ENCODE measurements at places on chromosomes 1 and 21.

DNA sequence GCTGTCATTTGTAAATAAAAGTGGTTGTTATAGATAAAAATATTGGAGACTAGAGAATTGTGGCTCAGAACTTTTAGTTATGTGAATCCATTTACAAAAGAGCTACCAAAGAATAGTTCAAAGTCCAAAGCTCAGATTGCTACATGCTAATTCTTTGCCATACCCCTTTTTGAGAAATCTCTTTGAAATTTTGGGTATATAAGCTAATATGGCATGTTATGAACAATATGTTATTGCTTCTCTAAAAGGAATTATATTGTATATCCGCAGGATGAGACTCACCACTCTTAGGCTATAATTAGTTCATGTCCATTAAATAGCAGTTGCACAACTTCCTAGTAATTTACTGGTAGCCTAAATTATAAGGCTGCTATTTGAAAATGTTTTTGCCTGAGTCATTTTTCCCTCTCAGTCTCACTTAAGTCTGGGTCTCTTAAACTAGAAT, 178.0 kb downstream of the ZNF281 start:
- no peak for DNase-seq

- DNase-seq: no peak
Observed at GRCh38 chr1:17762313-17762712, 7.2 kb downstream of the ACTL8 start.

- no peak for DNase-seq
Observed at GRCh38 chr1:50605186-50605875, 182.1 kb upstream of the DMRTA2 start.

GRCh38 chr1:244154508-244154871, 103.4 kb downstream of the ZBTB18 start:
- no peak for DNase-seq

DNA sequence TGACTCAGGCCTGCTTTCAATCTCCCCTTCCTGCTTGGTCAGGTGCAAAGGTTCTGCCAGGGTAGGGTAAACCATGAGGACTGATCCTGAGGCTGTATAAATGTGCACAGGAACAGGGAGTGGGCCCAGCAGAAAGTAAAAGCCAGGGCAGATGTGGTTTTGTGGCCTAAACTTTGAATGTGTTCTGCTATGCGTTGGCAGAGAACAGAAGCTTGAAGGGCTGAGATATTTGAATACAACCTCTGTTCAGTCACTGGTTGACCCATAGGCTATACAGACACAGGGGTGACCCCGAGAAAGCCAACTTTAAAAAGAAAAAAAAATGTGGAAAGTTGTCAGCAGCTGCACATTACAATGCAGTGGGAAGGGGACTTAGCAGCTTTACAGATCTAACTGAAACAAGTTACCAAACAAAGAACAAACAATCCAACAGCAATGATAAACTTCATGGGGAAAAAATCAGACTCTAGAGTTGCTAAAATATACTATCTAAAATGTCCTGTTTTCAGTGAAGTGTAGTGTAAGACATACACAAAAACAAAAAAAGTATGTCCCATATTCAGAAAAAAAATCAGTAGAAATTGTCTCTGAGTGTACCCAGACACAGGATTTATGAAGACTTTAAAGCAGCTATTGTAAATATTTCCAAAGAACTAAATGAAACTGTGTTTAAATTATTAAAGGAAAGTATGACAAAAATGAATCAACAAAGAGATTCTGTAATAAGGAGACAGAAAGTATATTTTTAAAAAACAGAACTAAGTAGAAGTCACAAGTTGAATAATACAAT, 216.1 kb downstream of the RPS6KC1 start:
- DNase-seq: no peak

DNA sequence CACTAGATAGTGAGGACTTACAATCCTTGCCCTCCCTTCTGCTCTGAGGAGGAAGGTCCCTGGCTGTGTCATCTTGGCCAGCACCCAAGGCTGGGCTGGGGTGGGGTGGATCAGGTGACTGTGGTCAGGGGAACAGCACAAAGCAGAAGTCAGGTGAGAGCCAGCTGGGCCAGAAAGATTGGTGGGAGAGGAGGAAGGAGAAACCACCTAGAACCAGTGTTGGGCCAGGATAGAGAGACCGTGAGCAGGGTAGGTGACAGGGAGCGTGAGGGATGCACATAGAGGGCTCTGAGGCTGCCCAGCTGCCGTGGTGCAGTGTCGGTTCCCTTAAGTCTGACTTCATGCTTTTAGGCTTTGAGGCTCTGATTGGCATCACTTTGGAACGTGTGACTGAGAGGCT, 22.7 kb downstream of the NCF2 start:
- no peak for DNase-seq

GRCh38 chr21:41612674-41613532, 104.9 kb upstream of the TMPRSS2 start:
- DNase-seq: no peak

DNA sequence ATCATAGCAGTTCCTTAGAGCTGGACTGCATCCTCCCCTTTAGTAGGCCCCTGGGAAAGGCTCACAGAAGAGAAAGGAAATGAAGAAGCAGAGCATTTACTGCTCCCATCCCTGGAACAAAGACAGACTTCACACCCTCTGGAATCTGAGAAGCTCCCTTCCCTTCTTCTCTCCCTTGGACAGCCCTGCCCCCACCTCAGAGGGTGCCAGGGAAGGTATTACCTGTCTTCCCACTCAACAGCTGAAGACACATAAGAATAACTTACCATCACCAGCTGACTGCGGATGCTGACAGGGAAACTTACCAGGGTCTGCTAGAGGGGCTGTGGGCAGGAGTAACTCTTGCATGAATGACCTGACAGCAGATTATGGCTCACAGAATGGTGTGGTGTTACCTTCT, 14.1 kb upstream of the FAAH start:
- DNase-seq: no peak

DNA sequence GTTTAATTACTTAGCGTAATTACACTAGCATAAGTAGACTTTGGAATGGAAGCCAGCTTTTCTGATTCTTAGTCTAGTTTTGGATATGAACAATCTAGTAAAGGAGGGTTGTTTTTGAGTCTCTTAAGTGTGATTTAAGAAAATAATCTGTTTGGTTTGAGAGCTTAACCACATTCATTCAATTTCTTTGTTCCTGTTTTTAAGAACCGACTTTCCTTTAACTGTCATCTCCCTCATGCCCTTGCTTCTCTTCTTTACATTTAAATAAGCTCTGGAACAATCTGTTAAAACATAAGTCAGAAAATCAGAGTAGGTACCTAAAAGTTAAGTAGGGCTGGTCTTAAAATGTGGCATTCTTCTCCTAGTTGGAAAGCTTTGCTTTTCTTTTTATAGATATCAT, 27.7 kb downstream of the CDC42 start:
- DNase-seq: no peak

DNA sequence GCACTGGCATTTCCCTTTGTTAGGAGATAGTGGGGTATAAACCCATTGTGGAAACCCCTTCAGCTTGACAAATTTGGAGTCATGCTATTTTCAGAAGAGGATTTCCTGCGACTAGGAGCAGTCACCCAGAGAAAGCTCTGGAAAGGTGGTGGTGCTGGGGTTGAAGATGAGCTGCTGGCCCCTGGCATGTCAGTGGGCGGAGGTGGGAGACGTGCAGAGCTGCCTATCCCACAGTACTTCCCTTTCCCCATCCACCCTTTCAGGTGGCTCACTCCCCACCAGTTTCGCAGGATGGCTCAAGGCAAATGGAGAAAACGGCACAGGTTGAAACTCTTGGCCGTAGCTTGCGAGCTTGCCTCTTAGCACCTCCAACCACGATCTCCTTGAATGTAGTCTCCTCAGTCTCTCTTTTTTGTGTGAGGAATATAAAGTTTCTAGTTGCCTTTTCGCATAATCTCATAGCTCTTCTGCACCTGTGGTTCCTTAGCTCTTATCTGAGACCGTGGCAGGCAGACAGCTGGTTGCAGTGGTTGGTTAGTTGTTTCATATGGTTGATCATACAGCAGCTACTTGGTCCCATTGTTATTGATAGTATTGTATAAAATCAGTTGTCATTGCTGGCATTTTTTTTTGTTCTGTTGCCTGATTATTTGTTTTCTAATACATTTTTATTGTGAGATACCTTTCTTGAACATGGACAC, 48.2 kb downstream of the ADARB1 start:
- DNase-seq: no peak

DNA sequence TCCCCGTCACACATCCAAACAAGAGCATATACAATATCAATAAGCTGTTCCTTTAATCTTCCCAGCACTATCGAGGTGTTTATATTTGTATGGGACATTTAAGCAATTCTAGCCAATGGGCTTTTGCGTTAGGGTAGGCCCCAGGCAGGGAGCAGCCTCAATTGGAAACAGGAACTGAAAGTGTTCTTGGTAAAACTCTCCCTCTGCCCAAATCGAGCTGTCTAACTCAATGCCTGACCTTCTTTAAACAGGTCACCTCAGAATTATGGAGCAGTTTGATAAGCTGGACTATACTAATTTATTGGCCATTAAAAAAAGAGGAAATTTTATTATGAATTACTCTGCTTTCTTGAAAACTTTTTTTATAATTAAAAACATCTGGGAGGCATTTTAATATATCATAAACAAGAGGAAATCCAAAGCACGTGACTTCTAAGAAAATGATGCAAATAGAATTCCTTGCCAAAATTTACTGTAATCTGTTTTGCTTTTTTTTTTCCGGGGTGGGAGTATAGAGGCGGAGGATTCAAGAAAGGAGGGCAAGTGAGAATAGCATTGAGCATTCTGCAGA, 498.1 kb downstream of the LMO4 start:
- no peak for DNase-seq

DNA sequence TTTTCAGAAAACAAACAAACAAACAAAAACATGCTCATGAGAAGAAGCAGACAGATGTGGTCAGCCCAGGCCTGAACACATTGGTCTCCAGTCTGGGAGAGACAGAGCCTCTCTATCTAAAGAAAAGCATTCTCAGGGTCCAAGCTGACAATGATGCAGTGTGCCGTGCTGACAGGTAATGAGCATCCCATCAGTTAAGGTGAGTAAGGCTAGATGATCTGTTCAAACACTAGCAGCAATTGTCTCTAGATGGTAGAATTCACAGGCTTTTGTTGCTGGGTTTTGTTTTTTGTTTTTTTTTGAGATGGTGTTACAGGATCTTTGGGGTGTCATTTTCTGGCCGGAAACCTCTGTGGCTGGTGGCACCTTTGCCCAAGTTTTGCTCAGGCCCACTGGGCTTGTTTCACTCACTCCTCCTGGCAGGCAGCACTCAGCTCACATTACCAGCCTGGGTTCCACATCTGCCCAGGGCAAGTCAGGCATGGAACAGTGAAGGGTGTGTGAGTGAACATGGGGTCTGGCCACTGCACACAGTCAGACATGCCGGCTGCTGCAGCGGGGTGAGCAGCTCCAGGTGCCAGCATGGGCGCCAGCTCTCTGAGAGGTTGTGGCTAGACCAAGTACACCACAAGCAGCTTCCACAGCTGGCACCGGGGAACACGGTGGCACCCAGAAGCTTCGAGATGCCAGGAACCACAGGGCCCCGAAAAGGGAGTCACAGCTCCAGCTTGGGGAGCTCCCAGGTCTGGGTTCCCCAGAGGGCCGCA, 2.5 kb upstream of the C1QA start:
- no peak for DNase-seq

GRCh38 chr21:15422783-15423182, 307.0 kb upstream of the USP25 start:
- no peak for DNase-seq

DNA sequence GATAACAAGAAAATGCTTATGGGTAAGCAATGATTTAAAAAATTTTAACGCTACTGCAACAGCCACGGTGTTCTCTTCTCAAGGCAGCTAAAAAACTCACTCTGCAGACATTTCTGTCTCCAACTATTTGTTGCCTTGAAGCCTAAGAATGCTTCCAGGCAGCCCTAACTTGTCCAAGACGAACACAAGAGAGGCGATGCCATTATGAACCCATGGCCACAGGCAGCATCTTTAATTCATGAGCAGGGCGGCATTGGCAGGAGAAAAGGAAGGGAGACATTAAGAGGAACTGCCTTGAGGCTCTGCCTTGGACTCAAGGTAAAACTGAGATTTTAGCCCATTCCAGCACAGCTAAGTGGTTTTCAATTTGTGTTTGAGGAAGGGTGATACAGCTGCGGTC, 67.5 kb downstream of the KCND3 start:
- no peak for DNase-seq

DNA sequence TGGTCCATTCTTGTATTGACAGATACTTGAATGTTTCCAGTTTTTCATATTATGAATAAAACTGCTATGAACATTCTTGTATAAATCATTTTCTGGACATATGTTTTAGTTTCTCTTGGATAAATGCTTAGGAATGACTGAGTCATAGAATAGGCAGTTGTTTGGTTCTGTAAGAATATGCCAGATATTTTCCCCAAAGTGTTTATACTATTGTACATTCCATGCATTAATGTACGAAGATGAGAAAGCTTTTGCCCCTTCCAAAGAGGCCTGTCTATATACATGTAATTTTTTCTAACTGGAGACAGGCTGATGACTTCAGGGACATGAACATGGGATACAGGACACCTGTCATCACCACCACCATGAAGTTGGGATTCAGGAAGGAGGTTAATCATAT, 11.3 kb downstream of the NBPF3 start:
- no peak for DNase-seq

DNA sequence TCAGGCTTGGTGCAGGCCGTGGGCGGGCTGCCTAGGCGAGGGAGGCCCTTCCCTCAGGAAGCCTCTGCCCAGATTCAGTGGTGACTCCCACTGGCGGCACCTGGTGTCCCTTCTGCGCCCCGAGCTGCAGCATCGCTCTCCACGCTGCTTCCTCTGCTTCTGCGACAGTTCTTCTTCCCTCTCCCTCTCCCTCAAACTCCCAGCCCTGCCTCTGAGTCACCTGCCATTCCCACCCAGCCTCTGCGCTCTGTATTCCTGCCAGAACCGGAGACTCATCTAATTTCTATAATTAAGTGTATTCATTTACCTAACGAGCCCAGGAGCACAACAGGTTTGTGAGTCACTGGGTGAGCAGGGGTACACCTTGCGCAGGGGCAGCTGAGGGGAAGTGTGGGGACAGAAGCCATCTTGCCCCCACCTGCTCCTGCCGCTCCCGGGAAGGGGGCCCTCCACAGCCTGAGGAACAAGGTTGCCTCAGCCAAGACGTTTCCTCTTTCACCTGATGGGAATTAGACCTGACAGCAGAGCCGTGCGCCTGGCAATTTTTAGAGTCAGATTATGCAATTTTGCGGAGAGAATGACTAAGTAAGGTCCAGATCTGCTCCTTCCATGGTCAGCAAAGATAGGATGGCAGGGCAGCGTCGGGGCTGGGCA, 19.4 kb downstream of the KCNC4 start:
- DNase-seq: no peak

DNA sequence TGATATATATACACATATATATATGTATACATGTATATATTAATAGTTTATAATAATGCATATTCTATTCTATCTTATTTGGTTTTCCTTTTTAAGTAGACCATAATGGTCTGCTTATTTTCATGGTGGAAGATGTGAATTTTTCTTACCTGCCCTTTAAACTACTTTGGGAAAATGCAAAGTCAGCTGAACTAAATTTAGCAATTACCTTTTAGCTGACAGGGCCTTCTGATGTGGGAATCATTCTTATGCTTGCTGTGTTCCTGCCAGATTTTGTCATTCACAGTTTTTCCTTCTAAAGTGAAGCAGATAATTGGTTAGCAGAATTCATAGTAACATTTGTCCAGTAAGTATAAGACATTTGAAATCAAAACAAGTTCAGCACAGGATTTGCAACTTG, 63.2 kb upstream of the SAMSN1 start:
- no peak for DNase-seq

- no peak for DNase-seq
Observed at GRCh38 chr1:160243767-160244166, 18.6 kb downstream of the DCAF8 start.

GRCh38 chr1:206829875-206830274, 35.5 kb upstream of the IL20 start:
- DNase-seq: no peak

Measured in stimulated activated CD4-positive, alpha-beta T cell treated with anti-CD3 and anti-CD28 coated beads, Interleukin-1b, Interleukin-23, amount 100 ng/mL, for 1 hour (primary cell).